ENCODE measurements at places on chromosomes 16 and 17. TPM values are rescaled to one million over a fixed set of nuclear protein-coding genes. Genes with fewer than 3 reads are reported as not detected.

TLCD2 gene
- 1.0 TPM for total RNA-seq

KRTAP1-1 gene
- total RNA-seq, result not detected

CDH8 gene
- total RNA-seq, result not detected

KAT8 gene
- 40.9 TPM for total RNA-seq

PRDM7 gene
- total RNA-seq, result not detected

FBXW10B gene
- 0.59 TPM for total RNA-seq

ASGR1 gene
- 1.2 TPM for total RNA-seq

PDE6G gene
- total RNA-seq, result 1.3 TPM

NPIPA8 gene
- total RNA-seq, result not detected

CD300LB gene
- not detected for total RNA-seq

SDR42E1 gene
- 2.4 TPM for total RNA-seq

HBM gene
- total RNA-seq, result not detected

IKZF3 gene
- total RNA-seq, result not detected

TBC1D28 gene
- not detected for total RNA-seq

ASPHD1 gene
- 4.8 TPM for total RNA-seq

HBQ1 gene
- 1.2 TPM for total RNA-seq

MPP2 gene
- total RNA-seq, result 1.6 TPM

CLEC19A gene
- not detected for total RNA-seq

AIPL1 gene
- not detected for total RNA-seq

KIF1C gene
- 44.4 TPM for total RNA-seq

PPP1R27 gene
- not detected for total RNA-seq

IRX3 gene
- total RNA-seq, result 1.2 TPM

TBC1D3I gene
- under 0.01 TPM for total RNA-seq

ABCC3 gene
- total RNA-seq, result 5.6 TPM

PRCD gene
- 2.2 TPM for total RNA-seq

EFCAB5 gene
- not detected for total RNA-seq

ITGAX gene
- total RNA-seq, result under 0.01 TPM

ABCC6 gene
- not detected for total RNA-seq
